ENCODE measurements at places on chromosomes 7 and 10.

DNA sequence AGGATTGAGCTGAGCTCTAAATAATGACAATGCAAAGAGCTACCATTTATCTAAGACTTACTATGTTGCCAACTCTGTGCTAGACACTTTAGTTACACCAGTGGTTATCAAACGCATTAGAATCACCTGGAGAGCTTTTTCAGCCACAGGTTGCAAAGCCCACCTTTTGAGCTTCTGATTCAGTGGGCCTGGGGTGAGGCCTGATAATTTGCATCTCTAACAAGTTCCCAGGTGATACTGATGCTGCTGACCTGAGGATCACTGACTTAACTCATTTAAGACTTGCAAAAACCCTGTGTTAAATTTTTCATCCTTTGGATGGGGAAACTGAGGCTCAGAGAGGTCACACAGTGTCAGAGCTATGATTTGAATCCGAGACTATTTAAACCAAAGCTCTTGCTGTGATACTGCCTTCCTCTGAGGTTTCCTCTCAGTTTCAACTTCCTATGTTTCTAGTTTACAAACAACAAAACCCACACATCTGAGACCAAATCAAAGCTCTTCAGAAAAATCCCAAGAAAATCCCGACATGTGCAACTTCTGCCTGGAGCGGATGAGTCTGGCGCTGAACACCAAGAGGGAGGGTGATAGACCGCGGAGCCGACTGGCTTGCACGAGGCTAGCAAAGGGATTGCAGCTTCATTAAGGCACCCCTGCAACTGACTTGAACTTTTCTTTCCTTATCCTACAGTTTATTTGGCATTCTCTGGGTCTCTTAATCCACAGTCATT lies 124.9 kb downstream of the CYP26A1 start:
- no peak for DNase-seq

DNA sequence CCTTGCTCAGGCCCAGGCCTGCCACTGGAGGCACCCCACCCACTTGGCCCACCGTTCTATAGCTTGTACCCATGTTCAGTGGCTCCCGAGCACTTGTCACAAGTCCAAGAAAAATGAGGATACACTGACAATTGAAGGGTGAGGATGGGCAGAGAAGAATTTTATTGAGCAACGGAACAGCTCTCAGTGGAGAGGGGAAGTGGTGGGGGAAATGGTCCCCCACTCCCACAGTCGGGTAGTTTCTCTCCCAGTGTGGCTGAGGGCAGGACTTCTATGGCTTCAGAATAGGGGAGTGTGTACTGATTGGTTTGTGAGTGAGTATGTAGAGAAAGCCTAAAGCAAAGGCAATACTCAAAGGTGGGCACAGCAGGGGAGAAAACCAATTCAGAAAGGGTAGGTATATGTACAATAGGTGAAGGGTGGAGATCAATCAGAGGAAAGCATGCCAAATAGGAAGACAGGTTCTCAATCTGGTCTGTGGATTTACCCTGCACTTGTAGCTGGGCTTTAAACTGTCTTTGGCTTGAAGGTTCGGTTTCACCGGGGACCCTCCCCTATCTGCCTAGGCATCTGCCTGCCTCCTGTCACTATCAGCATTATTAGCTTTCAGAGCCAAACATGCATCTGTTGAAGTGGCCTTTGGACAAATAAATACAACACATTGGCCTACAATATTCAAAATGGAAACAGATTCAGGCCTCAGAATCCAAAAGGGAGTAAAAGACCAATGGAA lies 8.9 kb upstream of the TSPAN13 start:
- DNase-seq, result no peak

DNA sequence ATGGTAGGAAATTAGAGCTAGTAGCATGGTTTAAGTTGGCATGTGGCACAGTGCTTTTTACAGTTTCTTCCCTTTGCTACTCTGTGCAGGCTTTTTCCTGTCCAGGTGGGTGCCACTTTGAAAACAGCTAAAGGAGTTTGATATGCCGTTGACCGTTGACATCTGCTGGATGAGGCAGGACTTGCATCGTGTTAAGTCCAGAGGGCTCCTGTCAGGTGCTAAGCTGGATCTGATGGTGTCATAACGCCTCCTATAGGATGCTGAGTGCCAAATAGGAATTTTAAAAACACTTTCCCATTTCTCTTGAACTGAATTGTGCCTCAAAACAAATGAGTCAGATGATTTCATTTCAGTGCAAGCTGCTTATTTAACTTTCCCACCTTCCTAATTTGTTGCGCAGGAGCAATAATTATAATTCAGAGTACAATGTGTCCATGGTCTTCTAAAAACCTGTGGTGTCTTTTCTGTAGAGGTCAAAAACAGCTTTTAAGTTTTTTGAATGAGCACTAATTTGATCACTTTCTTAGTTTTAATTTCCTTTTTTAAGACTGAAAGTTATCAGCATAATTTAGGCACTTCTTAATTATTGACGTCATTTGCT lies 178.3 kb downstream of the CDCA7L start:
- DNase-seq, result no peak

DNA sequence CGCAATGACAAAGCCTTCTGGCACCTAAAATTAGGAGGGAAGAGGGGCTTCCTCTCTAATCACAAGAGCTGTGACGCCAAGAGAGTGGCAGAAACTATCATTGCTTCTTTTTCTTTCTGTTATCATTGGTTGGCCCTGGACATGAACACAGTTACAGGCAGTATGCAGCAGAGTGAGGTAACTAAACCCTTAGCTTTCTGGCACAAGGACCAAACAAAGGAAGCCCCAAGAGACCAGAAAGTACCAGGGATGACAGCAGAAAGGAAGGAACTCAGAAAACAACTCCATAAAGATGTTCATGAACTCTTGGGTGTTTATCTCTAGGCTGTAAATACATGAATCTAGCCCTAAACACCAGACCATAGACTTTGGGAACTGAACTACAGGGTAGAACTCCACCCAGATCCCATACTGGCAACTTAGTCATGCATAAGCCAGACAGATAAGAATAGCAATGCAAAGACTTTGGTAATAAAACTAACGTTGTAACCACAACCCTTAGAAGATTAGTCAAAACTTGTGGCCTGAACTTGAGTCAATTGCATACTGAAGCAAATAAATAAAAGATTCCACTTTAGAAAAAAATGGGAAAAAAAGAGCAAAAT lies 195.7 kb upstream of the PTN start:
- DNase-seq, result no peak

GRCh38 chr7:119606297-119606696 lies 666.7 kb upstream of the KCND2 start:
- no peak for DNase-seq
